ENCODE measurements at places on chromosomes 2 and 18. TPM values are rescaled to one million over a fixed set of nuclear protein-coding genes. Genes with fewer than 3 reads are reported as not detected.

- DNase-seq = no peak
These were observed 10.1 kb downstream of the ITM2C start for GRCh38 chr2:230874876-230875275.

Gene PRKAG3
- not detected for total RNA-seq

GRCh38 chr2:17133052-17133671, 385.1 kb downstream of the RAD51AP2 start:
- DNase-seq = no peak

- no peak for DNase-seq
These were observed 91.7 kb upstream of the HNMT start for GRCh38 chr2:137872577-137872976.

GRCh38 chr2:177212891-177213856, 580 bp downstream of the HNRNPA3 start:
- peak; percentile 81 for DNase-seq

Gene REG3G
- total RNA-seq = not detected

DNA sequence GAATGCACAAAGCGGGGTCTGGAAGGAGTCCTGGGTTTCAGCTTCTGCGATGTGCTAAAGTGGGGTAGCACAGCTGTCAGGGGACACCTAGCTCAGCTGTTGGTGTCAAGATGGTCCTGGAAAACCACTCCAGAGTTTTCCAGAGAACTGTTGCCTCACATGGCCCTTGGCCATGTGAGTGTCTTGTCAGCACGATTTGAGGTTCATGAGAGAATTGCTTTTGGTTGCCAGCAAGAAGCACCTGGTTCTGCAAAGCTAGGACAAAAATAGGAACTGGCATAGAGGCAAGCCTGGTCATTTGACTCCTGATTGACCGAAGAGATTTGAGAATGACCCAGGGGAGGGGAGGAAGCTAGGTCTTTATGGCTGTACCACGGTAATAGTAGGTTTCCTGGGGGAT, 50.4 kb upstream of the CTLA4 start:
- no peak for DNase-seq

DNA sequence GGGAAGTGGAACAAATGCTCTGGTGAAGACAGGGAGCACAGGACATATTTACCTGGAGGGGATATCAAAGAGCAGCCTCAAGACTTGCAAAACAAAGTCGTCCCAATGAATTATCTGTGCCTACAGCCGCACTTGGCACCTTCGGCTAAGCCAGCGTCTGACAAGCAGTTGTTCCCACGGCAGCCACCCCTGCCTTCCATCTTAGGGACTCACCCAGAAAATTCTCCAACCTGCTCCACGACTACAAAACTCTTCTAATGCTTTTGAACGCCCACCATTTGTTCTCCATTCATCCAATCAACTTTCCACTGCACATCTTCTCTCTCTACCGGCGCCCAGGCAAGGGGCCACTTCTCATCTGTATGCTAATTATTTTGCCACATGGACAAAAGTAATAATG, 7.0 kb downstream of the MYT1L start:
- no peak for DNase-seq

Gene KIF5C
- total RNA-seq = 1.3 TPM

Gene MARCHF4
- total RNA-seq = 5.0 TPM

Gene SCN9A
- 0.86 TPM for total RNA-seq

DNA sequence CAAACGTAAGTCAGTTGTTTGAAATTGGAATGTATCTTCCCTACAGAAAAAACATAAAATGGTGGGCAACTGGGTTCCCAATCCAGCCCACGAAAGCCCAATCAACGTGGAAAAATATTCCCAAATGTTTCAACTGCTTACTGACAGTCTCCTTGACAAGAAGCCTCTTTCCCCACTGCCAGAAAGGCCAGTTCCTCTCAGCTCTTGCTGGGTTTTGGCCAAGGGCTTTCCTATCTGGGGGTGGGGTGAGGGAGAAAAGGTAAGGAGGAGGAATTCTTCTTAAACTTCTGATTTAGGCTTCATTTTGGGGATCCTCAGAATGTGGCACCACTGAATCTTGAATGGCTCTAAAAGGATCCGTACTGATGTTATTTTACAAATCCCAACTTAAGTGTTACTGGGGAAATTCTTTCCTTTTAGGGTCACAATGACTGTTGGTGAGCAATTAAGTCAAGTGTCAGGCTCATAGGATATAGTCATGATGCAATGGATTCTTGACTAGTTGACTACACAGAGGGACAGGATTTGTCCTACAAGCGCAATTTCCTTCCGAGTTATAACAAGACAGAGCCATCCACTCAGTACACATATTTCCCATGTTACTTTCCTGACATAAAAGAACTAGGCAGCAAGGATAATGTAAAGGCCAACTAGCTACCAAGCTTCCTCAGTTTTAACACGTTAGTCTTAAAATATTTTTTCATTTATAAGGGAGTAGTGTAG, 73.6 kb downstream of the SPRED2 start:
- DNase-seq = peak; percentile 55

DNA sequence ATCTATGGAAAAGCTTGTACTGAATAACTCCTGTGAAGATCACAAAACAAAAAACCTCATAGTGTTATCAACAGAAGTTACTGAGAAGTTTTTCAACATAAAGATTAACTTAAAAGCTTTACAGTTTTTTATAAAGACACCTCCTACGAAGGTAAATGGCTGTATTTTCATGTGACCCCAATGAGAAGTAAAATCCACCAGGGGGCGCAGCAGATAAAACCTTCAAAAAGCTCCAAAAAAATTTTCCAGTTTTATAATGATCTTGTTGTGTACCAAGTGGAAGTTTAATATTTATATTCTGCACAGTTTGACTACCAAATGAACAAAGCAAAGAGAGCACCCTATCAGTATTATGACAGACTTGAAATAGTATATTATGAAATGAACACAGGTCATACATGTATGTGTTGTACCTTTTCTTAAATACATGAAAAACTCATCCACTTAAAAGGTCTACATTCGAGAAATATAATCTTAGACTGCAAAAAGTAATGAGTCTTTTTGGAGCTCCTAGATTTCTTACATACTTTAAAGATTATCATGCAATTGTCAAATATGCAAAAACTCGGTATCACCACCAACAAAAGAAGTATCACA, 38.5 kb downstream of the PNO1 start:
- peak; percentile 50 for DNase-seq

Gene PDE1A
- total RNA-seq = 3.7 TPM

Gene PARD3B
- 1.6 TPM for total RNA-seq

Gene TUBB8B
- total RNA-seq = not detected

GRCh38 chr2:53422979-53423378, 344.6 kb upstream of the CHAC2 start:
- peak; percentile 52 for DNase-seq

DNA sequence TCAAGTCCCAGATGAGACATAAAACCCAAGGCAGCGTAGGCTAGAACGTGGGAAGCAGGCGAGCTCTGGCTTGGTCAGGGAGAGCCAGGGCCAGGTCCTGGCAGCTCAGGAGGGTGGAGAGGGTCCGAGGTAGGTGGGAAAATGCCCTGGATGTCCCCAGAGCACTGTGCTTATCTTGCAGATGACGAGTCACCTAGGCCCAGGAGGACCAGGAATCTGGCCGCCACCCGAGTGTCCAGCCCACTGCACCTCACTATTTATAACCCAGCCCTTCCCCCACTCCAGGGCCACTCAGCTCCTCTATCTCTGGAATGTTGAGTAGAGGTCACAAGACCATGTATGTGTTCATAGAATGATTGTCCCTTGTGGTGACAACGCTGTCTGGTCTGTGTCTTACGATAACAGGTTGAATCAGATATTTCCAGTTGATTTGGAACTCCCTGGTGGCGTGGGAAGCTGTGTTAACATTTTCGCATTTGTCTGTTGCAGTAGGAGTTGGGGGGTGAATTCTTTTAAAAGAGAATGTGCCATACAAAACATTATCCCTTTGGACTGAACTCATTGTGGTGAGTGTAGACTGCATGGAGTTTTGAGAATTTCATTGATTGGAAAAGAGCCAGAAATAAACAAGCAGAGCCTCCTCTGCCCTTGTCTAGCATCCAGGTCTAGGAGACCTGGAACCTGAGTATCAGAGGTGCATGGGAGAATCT, 47.5 kb downstream of the EMILIN2 start:
- no peak for DNase-seq

GRCh38 chr18:59145055-59145454, 5.4 kb downstream of the SEC11C start:
- no peak for DNase-seq

Gene LYPD1
- 146 TPM for total RNA-seq

- DNase-seq = peak; percentile 63
These were observed 311.8 kb downstream of the LNPK start for GRCh38 chr2:175690113-175690837.

DNA sequence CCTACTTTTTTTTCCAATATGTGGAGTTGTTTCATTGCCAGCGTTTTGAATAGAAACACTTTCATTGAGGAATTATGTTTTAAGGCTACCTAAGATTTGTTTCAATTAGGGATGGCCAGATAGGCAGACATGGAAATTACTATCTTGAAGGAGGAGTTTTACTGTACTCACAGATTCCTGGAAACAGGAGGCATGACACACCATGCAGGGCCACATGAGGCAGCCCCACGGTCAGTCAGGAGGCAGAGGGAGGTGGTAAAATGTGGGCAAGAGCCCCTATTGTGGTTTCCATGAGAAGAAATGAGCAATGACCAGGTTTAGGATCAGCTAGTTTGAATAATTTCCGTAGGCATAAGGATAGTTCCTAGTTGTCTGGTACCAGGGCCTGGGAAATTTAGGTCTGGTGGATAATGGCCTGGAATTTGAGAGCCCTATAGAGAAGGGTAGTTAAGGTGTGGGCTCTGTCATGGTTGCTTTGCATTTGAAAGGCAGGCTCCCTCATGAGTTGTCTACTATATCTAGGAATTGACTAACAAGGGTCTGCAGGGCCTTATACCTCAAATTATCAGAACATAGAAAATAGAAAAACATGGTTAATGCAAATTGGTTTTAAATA, 360.0 kb upstream of the KCNJ3 start:
- no peak for DNase-seq

- DNase-seq = no peak
These were observed 155.5 kb downstream of the ZFP36L2 start for GRCh38 chr2:43070676-43071502.

DNA sequence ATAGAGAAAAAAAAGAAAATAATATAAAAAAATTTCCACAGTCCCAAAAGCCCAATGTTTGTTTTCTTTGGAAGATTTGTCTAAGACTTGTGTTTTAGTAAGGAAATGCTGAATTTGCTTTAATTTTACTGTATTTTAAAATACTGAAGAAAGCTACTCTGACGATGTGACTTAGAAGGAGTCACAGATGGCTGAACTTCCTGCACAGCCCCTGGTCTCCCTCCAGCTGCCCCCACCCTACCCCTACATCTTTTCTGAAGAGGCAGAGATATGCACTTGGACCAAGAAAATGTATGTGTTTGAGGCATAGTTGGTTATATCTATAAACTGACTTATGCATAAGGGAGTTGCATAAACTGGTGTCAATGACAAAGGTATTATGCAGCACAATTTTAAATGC, 172.3 kb downstream of the CDH2 start:
- no peak for DNase-seq

DNA sequence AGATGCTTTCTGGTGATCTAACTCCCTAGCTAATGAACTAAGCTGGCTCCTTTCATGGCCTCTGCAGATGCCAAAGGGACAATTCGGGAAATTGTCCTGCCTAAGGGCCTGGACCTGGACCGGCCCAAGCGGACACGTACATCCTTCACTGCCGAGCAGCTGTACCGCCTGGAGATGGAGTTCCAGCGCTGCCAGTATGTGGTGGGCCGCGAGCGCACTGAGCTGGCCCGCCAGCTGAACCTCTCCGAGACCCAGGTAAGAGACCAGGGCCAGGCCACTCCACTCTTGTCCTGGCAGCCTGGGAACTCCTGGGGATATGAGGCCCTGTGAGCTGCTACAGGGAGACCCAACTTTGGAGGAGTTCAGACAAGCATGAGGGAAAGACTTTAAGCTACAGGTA, 14.7 kb upstream of the ATP6V1B1 start:
- no peak for DNase-seq

Gene EDAR
- not detected for total RNA-seq

Gene VWA3B
- not detected for total RNA-seq

Gene SMYD5
- 20.5 TPM for total RNA-seq

DNA sequence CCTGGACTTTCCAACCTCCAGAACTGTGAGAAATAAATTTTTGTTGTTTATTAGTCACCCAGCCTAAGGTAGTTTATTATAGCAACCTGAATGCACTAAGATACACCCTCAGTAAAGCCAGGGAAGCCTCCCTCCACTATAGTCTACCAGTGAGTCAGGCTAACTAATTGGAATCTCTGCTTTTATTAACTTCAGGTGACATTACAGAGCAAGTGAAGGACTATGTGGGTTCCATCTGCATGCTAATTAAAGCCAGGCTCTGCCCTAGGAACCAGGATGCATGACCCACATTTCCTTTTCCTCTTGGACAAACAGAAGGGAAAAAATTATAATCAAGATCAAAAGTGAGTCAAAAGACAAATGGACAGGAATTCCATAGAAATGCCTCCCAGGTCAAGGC, 56.1 kb downstream of the ZC3H8 start:
- DNase-seq = peak; percentile 16

DNA sequence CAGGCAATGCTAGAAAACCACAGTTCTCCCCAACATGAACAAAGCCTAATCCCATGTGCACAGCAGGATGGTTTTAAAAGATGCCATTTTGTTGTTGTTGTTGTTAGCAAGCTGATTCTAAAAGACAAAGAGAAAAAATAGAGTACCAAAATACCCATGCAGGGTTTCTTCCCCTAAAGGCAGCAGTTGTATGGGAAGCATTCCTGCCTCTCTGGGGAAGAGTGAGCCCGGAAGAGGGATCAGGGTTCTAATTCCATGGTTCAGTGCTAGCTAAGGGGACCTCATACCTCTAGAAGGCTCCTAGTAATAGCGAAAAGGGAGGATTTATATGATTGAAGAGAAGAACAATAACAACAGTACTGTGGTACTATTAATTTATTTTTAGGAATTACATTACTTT, 327.6 kb downstream of the DPP10 start:
- DNase-seq = no peak

DNA sequence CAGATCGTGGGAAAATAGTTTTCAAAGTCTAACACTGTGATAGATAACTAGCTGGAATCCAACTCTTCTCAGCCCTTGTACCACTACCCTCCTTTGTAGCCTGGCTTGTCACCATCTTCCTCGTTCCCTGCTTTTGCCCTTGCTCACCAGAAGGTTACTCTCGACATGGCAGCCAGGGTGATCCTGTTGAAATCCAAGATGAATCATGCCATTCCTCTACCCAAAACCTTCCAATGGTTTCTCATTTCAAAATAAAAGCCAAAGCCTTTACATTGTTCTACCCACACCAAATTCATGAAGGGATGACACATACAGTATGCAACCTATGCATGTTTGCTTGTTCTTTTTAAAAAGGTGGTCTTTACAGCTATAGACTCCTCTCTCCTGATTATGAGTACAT, 45.7 kb downstream of the STAT4 start:
- peak; percentile 63 for DNase-seq

Data from M059J (cell line).